Foreskin keratinocyte (primary cell): ENCODE measurements at places on chromosomes 13 and 19. TPM values are rescaled to one million over a fixed set of nuclear protein-coding genes. Genes with fewer than 3 reads are reported as not detected.

SRRM5 gene
- total RNA-seq, result 0.04 and 0.14 TPM in 2 replicates

KLF1 gene
- 0.11 TPM in 1 of 2 replicates, not detected in the other for total RNA-seq

GRCh38 chr19:50435221-50435620 is 2.5 kb downstream of the MYBPC2 start:
- DNase-seq, result no peak

GRCh38 chr19:677201-677600 is 1.0 kb downstream of the FSTL3 start:
- peak; percentile 67 for DNase-seq

GRCh38 chr19:55179606-55180484 is at the start of gene SYT5:
Gene SYT5, minus strand, starts transcription at chr19:55180289. Its CDS starts 1,248 bp downstream, at chr19:55179041.
- no peak for DNase-seq

DNA sequence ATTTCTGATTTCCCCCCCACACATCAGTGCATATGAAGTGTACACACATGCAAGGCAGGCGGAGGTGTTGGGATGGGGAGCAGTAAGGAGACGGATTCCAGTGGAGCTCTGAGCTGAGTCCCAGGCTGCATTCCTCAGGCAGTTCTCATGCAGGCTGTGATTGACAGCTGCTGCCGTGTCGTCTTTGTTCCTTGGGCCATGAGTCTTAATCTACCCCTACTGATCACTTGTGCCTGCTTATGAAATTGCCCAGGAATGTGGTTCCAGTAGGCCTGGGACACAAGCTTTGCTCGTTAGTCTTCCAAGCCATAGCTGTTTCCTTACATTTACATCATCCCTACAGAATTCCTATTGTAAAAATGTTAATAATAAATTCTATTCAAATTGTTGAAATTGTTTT is 1241.9 kb downstream of the UQCRFS1 start:
- DNase-seq, result peak; percentile 57

DNA sequence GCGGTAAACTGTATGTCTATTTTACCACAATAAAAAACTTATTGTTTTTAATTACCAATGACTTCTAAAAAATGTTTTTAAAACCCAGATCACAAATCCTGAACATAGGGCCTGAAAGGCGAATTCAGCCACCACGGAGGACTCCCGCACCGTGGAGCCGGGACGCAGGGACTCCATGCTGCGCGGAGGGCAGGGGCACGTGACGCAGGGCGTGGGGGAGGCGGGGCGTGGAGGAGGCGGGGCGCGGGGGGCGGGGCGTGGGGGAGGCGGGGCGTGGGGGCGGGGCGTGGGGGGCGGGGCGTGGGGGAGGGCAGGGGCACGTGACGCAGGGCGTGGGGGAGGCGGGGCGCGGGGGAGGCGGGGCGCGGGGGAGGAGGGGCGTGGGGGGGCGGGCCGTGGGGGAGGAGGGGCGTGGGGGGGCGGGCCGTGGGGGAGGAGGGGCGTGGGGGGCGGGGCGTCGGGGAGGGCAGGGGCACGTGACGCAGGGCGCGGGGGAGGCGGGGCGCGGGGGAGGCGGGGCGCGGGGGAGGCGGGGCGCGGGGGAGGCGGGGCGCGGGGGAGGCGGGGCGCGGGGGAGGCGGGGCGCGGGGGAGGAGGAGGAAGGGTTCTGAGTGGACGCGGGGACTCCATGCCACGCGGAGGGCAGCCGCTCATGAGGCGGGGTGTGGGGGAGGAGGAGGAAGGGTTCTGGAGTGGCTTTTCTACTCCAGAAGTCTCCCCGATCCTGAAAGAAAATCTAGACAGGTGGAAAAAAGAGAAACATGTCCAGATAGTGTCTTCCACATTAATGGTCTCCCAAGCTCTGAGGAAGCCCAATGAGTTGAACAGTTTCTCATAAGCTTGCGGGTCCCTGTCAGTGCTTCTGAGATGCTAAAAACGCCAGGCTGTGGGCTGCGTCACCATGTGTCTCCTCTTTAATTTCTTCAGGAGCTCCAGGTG is 4.4 kb upstream of the PROZ start:
- no peak for DNase-seq

GRCh38 chr19:50358483-50359327 is 6.7 kb downstream of the NAPSA start:
- DNase-seq, result peak; percentile 17

- no peak for DNase-seq
Observed at GRCh38 chr13:94595001-94595949, 677 bp downstream of the TGDS start.

GRCh38 chr19:48413879-48414587 is 20.6 kb downstream of the GRIN2D start:
- DNase-seq, result no peak

DNA sequence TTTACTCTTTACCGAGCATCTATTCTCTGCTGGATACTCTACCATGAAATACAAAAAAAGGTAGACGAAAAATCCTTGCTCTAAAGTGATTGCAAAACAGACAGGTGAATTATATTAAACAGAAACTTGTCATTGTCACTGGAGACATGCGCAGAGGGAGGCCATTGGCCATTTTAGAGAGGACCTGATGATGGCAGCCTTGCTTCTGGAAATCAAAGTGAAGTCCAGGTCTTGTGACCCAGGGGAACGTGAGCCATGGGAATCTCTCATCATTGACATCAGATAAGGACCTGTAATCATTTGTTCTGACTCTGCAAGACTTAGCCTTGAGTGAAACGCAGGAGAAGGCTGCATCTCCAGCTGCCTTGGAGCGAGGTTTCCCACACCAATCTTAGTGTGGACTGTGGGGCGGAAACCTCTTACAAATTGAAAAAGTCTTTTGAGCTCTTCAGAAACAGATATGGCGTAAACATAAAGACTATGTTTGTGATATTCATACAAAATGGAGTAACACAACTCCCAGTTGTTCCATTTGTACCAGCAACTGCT is 16.8 kb upstream of the SLC46A3 start:
- no peak for DNase-seq

- no peak for DNase-seq
Observed at GRCh38 chr13:39811051-39811450, 155.6 kb downstream of the COG6 start.

GRCh38 chr13:31036731-31037695 is 104.6 kb downstream of the TEX26 start:
- DNase-seq, result no peak

DNA sequence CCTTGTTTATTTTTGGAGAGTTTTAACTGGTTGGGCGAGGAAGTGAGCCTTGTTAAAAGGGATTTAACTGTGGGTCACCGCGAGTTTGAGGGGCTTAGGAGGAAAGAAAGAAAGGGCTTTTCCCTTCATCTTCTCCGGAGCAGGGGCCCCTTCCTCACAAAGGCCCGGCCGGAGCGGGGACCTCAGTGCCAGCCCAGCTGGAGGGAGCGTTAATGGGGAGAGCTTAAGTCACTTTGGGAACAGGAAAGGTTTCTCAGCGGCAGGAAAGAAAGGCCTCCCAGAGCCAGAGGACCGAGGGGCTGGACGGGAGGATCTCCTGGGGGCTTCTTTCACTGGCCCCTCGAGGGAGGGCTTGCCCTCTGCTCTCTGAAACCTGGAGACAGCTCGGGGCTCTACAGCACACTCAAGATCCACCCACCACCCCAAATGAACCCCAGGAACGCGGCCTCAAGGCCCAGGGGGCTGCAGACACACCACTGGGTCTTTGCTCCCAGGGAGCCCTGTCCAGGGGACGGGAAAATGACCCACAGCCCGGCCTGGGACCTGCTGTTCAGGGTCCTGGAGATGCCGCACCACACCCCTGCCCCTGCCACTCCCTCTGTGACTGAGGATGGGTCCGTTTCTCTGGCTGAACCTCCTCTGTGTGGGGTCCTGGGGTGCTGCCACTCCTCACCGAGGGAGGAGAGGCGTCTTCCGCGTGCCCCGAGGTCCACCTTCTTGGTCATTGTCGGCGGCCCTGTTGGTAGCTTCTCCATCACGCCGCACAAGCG is 128.3 kb downstream of the URI1 start:
- DNase-seq, result no peak
